Aorta (tissue), 5 donors: ENCODE measurements at places on chromosomes 3 and 15. TPM values are rescaled to one million over a fixed set of nuclear protein-coding genes. Genes with fewer than 3 reads are reported as not detected.
A peak's percentile ranks its signal among the peaks of the same experiment; 100 is the strongest.

GRCh38 chr15:35194296-35194695, 109.2 kb upstream of the NANOGP8 start:
- no peaks in the 10 kb centered on the region for H3K27me3 ChIP-seq
- no peaks in the 10 kb centered on the region for H3K4me1 ChIP-seq
- no peak for DNase-seq
- H3K4me3 ChIP-seq: no peak overlapping the region
- no peak overlapping the region for H3K27ac ChIP-seq
- no peaks in the 10 kb centered on the region for H3K36me3 ChIP-seq

- H3K27me3 ChIP-seq: no peaks in the 10 kb centered on the region
- DNase-seq: no peak
- H3K4me1 ChIP-seq: peaks cover 8% of the 10 kb centered on the region
- no peak overlapping the region for H3K27ac ChIP-seq
- no peak overlapping the region for H3K4me3 ChIP-seq
Measured at GRCh38 chr3:142445816-142446254, 2.0 kb downstream of the XRN1 start.

DNA sequence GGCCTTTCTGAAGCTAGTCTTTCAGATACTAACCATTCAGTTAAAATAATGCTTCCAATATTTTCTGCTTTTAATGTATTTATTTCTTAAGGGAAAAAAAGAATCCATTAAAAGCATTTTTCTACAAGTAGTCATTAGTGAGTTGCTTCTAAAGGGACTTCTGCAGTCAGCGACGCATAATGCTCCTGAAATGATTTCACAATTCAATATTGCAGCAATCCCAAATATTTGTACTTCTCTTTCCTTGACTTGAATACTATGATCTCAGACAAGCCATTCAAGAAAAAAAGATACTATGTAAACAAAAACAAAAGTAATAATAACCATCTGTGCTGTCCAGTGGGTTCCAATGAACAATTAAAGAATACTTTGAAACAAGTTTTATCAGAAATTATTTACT, 681.0 kb downstream of the DIPK2A start:
- H3K36me3 ChIP-seq: no peaks in the 10 kb centered on the region
- H3K4me1 ChIP-seq: no peaks in the 10 kb centered on the region
- no peak overlapping the region for H3K27ac ChIP-seq

DNA sequence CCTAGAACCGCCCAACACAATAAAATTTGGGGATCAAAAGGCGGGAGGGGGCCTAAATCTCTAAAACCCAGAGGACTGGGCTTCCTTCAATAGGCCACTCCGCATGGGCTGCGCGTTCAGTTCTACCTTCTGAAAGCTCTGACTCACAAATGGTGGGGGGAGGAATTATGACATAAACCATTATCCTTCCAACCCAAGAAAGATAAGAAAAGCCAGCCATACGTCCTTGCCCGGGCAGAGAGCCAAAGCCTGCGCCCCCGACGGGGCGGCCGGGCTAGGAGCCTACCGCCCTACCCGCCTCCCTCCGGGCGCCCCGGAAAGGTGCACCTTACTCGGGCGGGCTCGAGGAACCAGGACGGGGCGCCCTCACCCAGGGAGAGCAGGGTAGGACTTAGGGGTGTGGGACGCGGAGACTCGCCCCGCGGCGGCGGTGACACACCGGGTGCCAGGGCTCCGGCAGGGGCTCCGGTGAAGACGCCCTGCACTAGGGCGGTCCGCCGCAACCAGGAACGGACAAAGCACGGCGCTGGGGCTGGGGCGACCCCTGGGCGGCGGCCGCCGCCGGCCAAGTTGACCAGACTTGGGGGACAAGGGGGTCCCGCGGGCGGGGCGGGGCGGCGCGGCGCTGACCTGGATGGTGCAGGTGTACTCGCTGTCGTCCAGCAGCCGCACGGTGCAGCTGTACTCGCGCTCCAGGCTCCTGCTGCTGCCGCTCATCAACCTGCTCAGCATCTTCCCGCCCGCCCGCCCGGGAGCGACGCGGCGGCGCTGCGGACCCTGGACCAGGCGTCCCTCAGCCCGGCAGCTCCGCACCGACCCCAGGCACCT, 534 bp downstream of the FRMD5 start:
- H3K27ac ChIP-seq: no peak overlapping the region
- H3K4me3 ChIP-seq: peak overlapping the region; percentile 14
- no peaks in the 10 kb centered on the region for H3K4me1 ChIP-seq

DNA sequence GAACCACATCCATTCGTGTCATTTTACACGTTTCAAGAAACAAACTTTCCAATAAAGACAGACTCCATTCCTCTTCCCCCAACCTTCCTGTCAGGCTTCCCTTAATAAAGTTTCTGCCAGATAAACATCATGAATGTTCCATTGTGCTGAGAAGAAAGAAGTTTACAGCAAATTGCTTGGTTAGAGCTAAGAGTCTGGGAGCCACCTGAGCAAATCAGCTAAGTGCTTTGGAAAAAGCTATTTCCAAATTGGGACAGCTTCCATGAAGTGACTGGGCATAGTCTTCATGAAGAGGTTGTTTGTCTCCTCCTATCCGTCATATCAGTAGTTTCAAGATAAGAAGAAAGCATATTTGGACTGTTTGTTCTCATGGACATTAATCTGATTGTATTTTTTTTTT, 77.0 kb downstream of the MAGI1 start:
- DNase-seq: no peak
- H3K27me3 ChIP-seq: no peaks in the 10 kb centered on the region
- no peak overlapping the region for H3K4me3 ChIP-seq
- H3K4me1 ChIP-seq: no peaks in the 10 kb centered on the region
- no peaks in the 10 kb centered on the region for H3K36me3 ChIP-seq

DNA sequence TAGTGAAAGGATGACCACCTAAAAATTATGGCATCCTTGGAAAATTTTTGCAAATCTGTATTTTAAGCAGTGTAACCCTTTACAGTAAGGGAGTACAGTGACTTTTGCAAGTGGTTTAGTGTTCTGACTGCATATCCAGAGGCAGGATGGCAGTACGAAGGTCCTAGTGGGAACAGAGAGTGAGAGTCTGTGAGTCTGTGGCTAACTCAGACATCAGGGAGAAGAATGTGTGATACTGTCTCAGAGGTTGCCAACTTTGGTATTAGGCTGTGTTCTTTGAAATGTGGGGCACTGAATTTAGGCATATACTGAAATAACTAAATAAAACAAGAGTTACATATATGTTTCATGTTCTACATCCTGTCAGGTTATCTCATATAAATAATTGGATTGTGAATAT, 25.7 kb downstream of the PRKCI start:
- no peaks in the 10 kb centered on the region for H3K27me3 ChIP-seq
- no peak for DNase-seq
- no peaks in the 10 kb centered on the region for H3K36me3 ChIP-seq
- no peak overlapping the region for H3K27ac ChIP-seq
- H3K4me3 ChIP-seq: no peak overlapping the region
- H3K4me1 ChIP-seq: no peaks in the 10 kb centered on the region

GRCh38 chr15:29939404-29939803, 117.1 kb upstream of the TJP1 start:
- no peaks in the 10 kb centered on the region for H3K36me3 ChIP-seq
- H3K4me1 ChIP-seq: no peaks in the 10 kb centered on the region
- no peaks in the 10 kb centered on the region for H3K27me3 ChIP-seq
- H3K27ac ChIP-seq: no peak overlapping the region
- no peak for DNase-seq

DNA sequence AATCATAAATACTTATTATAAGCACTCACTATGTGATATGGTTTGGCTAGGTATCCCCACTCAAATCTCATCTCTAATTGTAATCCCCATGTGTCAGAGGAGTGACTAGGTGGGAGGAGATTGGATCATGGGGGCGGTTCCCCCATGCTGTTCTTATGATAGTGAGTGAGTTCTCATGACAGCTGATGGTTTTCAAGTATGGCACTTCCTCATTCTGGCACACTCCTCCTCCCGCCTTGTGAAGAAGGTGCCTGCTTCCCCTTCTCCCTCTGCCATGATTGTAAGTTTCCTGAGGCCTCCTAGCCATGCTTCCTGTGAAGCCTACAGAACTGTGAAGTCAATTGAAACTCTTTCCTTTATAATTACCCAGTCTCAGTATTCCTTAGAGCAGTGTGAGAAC, 53.3 kb upstream of the CHMP2B start:
- no peak overlapping the region for H3K4me3 ChIP-seq
- no peak overlapping the region for H3K27ac ChIP-seq
- H3K27me3 ChIP-seq: no peaks in the 10 kb centered on the region
- H3K4me1 ChIP-seq: no peaks in the 10 kb centered on the region
- no peak for DNase-seq
- no peaks in the 10 kb centered on the region for H3K36me3 ChIP-seq

- no peak overlapping the region for H3K4me3 ChIP-seq
- H3K4me1 ChIP-seq: no peaks in the 10 kb centered on the region
- H3K36me3 ChIP-seq: no peaks in the 10 kb centered on the region
Measured at GRCh38 chr15:37291920-37292319, 191.6 kb upstream of the MEIS2 start.

- no peak overlapping the region for H3K27ac ChIP-seq
- H3K27me3 ChIP-seq: no peaks in the 10 kb centered on the region
- no peaks in the 10 kb centered on the region for H3K4me1 ChIP-seq
- peak overlapping the region; percentile 68 for H3K4me3 ChIP-seq
Measured at GRCh38 chr15:34514251-34514670, 69.2 kb downstream of the GOLGA8B start.

- H3K4me1 ChIP-seq: no peaks in the 10 kb centered on the region
- no peak overlapping the region for H3K27ac ChIP-seq
- H3K36me3 ChIP-seq: no peaks in the 10 kb centered on the region
Measured at GRCh38 chr15:39442898-39443297, 138.0 kb upstream of the THBS1 start.

GRCh38 chr3:192830291-192831110, 87.2 kb downstream of the MB21D2 start:
- no peaks in the 10 kb centered on the region for H3K27me3 ChIP-seq
- H3K36me3 ChIP-seq: no peaks in the 10 kb centered on the region
- peaks cover 7% of the 10 kb centered on the region for H3K4me1 ChIP-seq
- no peak for DNase-seq
- peak overlapping the region; percentile 69 for H3K27ac ChIP-seq
- no peak overlapping the region for H3K4me3 ChIP-seq

DNA sequence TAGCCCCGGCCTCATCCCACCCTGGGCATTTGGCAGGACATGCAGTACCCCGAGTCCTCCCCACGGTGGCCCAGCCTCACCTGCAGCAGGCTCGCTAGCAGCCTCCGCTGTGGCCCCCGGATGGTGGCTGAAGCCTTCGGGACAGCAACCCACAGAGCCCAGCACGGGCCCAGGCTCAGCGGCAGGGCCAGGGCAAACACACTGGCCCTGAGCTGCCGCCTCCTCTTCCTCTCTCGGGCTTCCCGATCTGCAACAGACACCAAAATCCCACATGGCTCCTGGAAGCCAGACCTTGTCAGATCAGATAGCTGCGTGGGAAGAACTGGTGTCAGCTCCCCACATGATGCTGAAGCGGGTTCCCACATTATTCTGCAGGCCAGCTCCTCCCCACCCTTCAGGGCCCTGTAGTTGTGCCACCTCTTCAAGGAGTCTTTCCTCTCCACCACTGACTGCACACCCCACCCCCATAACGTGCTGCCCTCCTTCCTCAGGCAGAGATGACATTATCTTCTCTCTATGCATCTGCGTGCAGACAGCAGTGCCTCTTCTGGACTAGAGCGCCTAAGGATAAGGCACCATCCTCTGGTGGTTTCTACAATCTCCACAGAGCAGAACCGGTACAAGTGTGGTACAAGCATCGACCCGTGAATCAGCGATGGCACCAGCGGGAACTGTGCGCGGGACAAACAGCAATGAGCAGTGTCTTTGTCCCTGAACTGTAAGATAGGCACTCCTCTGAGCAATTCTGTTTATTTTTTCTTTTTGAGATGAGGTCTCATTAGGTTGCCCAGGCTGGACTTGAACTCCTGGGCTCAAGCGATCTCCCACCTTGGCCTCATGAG, 9.5 kb downstream of the TMEM44 start:
- H3K4me3 ChIP-seq: no peak overlapping the region
- H3K27ac ChIP-seq: no peak overlapping the region
- no peaks in the 10 kb centered on the region for H3K36me3 ChIP-seq
- no peak for DNase-seq

- no peak overlapping the region for H3K4me3 ChIP-seq
- DNase-seq: no peak
- H3K36me3 ChIP-seq: no peaks in the 10 kb centered on the region
- no peaks in the 10 kb centered on the region for H3K4me1 ChIP-seq
- no peaks in the 10 kb centered on the region for H3K27me3 ChIP-seq
Measured at GRCh38 chr3:136236109-136236508, 14.0 kb upstream of the PCCB start.

DNA sequence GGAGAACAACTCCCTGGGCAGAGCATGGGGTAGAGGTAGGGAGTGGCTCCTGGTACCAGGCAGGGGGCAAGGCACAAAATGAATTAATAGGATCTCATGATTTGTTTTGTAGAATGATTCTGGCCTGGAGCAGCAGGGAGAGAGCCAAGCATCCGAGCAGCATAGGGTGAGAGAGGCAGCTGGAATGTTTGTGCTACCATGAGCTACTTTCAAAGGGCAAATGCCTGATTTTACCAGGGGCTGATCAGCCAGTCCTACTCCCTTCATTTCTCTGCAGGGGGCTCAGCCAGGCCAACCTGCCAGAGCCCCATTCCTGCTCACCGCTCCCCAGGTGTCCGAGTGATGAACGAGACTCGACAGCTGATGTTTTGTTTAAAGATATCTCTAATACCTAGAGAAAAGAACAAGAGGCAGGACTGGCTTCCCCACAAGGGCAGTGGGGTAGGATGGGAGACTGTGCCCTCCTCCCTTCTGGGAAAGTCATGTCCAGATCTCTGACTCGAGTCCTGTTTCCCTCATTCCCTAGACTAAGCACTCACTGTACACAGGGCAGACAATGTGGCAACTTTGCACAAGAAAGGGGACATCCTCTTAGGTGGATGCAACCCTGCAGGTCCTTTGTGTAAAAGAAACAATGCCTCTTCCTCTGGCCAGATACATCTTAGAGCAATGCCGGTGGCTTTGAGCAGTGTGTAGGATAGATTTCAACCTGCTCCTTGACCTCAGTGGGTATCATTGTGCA, 12.9 kb downstream of the DUOX2 start:
- no peak for DNase-seq
- no peak overlapping the region for H3K4me3 ChIP-seq
- no peak overlapping the region for H3K27ac ChIP-seq
- no peaks in the 10 kb centered on the region for H3K36me3 ChIP-seq
- H3K27me3 ChIP-seq: no peaks in the 10 kb centered on the region

The FBLN2 gene
- total RNA-seq: 117 TPM

The WDR82 gene
- 58.1 TPM for total RNA-seq

The IQCF5 gene
- total RNA-seq: not detected

The MELTF gene
- 6.0 TPM for total RNA-seq

The THSD4 gene
- total RNA-seq: 53.8 TPM
